ENCODE measurements at places on chromosomes 11 and 22.
A peak's percentile ranks its signal among the peaks of the same experiment; 100 is the strongest.

DNA sequence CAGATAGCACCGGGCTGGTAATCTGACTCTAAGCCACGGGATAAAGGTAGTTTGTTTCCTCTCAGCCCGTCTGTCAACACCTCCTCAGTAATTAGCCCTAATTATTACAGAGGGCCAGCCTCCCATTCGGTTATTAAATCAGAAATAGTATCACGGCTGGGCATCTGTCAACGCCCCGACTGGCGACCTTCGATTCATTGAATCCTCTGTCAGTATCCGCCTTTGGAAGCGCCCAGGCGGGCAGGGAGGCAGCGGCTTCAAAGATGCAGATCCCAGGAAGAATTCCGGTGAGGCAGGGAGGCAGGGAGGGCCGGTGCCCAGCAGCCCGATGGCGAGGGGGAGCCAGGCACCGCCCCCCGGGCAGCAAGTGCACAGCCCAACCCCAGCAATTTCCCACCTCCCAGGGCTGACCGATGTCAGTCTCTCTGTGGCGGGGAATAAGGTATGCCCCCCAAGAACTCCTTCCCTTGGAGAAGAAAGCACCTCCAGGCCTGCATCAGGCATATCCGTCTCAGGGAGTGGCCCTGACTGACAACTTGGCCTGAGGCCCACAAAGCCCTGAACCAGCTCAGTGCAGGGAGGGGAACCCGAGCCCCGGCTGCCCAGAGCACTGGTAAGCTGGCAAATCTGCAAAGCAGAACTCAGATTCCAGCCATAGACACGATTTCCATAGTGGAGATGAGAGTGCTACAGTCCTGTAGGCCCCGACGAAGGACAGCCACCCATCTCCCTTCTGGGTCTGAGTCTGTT is 11.4 kb downstream of the GNB1L start:
- H3K27me3 ChIP-seq: no peaks in the 10 kb centered on the region
- H3K4me3 ChIP-seq: no peak overlapping the region
- peak overlapping the region; percentile 74 for H3K27ac ChIP-seq

GRCh38 chr11:80034801-80035200 is 594.0 kb upstream of the TENM4 start:
- no peak overlapping the region for H3K27ac ChIP-seq
- no peak overlapping the region for H3K4me3 ChIP-seq
- no peaks in the 10 kb centered on the region for H3K36me3 ChIP-seq
- H3K27me3 ChIP-seq: no peaks in the 10 kb centered on the region

DNA sequence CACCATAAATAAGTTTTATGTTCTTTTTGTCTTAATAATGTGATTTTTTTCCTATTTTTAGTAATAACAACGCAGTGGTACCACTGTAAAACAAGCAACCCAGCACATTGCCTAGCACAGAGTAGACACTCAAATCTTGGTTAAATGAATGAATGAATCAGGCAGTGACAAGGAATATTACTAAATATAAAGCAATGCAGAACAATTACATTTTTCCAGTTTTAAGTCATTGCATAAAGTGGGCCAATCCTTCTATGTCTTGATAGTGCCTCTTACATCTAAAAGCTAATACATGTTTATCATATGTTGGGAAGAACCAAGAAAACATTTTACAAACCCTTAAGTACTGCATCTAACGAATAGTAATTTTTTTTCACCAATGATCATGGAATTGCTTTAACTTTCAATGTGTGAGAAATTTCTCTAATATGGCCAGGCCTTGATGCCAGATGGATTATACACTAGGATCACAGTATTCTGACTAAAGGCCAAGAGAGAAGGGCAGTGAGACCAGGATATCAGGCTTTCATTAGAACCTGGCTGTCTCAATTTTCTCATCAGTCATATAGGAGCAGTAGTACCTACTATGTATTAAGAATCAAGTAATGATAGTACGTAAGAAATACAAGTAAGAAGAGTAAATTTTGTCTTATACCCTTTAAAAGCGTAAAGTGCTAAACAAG is 88.5 kb downstream of the TRIM44 start:
- no peaks in the 10 kb centered on the region for H3K27me3 ChIP-seq
- no peak overlapping the region for H3K4me3 ChIP-seq
- DNase-seq: no peak
- no peak overlapping the region for H3K27ac ChIP-seq
- H3K4me1 ChIP-seq: no peaks in the 10 kb centered on the region
- H3K36me3 ChIP-seq: no peaks in the 10 kb centered on the region

DNA sequence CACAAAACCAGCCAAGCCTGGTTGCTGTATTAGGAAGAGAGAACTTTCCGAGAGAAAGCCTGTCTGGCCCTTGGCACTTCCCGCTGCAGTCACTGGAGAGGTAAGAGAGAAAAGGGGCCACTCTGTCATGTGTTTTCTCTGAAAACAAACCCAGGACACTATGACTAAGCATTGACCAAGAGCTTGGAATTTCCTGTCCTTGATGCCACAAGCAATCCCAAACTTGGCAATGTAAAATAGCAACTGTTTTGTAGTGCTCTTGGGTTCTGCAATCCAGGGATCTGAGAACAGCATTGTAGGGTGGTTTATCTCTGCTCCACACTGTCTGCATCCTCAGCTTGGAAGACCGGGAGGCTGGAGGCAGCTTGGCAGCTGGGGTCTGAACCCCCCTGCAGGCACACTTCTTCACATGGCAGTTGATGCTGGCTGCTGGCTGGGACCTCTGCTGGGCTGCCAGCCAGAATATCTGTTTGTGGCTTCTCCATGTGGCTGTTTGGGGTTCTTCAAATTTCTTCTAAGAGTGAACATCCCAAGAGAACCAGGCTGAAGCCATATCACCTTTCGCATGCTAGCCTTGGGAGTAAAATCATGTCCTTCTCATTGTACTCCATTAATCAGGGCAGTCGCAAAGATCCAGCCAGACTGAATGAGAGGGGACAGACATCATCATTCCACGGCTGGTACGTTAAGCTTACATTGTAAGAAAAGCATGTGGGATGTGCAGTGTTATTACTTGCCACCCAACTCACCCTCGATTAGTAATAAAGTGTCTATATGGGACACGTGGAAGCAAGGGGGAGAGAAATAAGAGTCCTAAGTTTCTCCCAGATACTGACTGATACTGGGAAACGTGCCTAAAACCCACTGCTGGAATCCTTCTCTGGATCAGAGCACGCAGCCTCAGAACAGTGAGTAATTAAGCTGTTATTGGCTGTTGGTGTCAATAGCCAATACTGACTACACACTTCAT is 537.4 kb upstream of the B3GAT1 start:
- no peak overlapping the region for H3K27ac ChIP-seq
- no peak overlapping the region for H3K4me3 ChIP-seq
- no peaks in the 10 kb centered on the region for H3K27me3 ChIP-seq
- DNase-seq: no peak

- no peak overlapping the region for H3K27ac ChIP-seq
- no peaks in the 10 kb centered on the region for H3K4me1 ChIP-seq
- H3K27me3 ChIP-seq: no peaks in the 10 kb centered on the region
- no peak overlapping the region for H3K4me3 ChIP-seq
- H3K36me3 ChIP-seq: no peaks in the 10 kb centered on the region
Measured at GRCh38 chr11:6703247-6704063, 20.3 kb upstream of the MRPL17 start.

DNA sequence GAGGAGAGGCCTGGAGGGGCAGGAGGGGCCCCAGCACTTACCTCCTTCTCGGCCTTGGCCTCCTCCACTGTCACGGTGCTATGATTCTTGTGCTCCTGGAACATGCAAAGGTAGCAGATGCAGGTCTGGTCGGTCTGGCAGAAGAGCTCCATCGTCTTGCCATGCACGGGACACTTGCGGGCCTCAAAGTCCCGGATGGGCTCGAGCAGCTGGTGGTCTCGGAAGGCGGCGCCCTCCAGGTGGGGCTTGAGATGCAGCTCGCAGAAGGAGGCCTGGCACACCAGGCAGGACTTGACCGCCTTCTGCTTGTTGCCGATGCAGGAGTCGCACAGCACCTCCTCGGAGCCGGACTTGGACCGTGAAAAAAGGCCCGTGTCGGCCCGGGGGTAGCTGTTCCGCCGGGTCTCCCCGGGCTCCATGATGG is 714 bp downstream of the TRIM29 start:
- peak overlapping the region; percentile 94 for H3K27ac ChIP-seq
- peak overlapping the region; percentile 86 for H3K4me3 ChIP-seq
- DNase-seq: no peak
- no peaks in the 10 kb centered on the region for H3K27me3 ChIP-seq

Data from esophagus squamous epithelium (tissue), 5 donors.